Fibroblast of skin of left quadriceps (primary cell): ENCODE measurements at places on chromosomes 7 and 10.

DNA sequence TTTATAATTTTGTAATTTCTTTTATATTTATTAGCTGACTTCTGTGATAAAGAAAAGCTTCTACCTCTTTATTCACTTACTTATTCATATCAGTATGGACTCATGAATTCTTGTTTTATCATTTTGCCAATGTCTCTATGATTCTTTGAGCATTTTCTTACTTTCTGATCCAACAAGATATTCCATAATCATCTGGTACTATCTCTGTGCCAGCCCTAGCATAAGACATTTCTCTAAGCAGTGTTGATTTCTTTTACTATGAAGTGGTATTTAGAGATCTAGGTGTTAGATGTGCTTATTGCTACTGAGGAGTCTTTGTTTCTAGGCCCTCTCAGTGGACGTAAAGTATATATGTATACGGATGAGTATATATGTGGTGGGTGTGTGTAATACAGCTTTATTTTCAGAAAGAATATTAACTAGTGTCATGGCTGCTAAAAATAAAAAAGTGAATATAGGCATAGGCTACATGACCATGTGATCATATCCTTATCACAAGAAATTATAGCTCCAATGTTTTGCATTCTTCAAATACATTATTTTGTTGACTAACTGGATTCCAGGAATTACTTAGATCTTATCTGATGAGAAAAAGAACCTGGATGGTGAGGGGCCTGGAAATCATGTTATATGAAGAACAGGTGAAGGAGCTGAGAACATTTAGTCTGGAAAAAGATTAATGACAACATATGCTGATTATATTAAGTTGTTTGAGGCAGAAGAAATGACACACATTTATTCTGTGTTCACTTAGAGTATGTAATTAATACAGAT lies 13.1 kb downstream of the PHTF2 start:
- DNase-seq = no peak

DNA sequence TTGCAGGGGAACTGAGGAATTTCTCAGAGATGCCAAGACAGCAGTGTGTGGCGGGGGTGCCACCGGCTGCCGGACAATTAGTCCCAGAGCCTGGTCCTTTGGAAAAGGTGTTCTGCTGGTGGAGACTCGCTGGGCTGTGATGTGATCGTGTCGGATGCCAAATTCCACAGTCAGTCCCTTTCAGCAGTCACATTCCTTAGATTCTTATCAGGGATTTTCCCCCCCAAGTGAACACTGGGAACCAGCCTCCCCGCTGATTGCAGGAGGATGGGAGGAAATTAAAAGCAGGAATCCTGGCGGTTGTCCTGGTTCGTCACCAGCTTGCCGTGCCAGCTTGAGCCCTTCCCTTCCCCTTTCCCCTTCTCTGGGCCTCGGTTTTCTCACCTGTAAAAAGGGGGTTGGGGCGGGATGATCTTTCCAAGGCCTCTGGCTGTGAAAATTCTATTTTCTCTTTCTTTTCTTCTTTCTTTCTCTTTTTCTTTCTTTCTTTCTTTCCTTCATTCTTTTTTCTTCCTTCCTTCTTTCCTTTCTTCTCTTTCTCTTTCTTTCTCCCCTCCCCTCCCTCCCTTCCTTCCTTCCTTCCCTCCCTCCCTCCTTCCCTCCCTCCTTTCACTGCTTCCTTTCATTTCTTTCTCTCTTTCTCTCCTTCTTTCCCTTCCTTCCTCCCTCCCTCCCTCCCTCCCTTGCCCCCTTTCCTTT lies 39.6 kb downstream of the COL26A1 start:
- peak; percentile 70 for DNase-seq

DNA sequence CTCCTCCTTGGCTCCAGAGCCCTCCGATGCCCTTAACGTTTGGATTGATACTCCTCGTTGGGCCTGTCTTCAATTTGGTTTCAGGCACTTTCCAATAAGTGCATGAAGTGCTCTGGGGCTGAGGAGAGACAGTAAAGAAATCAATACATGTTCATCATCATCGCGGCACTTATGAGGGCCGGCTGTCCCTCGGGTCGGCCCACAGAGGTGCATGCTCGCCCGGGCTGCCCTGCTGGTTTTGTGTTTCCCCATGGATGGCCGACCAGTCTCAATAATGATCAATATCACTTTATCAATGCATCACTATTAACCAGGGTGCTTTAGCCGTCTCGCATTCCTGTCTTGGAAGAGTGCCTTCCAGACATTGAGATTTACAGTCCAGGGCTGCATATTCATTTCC lies 154.2 kb downstream of the EBF3 start:
- no peak for DNase-seq

- peak; percentile 30 for DNase-seq
Observed at GRCh38 chr7:77657427-77658224, 38.6 kb upstream of the RSBN1L start.

DNA sequence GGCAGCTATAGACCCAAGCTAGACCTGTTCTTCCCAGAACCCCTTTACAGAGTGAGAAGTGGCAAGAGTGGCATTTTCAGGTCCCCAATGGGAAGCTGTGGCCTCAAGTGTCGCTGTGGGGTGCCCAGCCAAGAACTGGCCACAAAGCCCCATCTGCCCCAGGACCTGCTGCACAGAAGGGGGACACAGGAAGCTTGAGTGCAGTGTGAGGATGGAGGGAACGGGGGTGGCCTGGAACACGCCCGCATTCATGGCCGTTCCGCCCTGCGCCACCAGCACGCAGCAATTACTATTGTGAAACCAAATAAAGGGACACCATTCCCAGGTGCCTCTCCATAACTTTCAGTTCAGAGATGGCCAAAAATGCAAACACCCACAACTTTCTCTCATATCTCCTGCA lies 237.6 kb upstream of the TCERG1L start:
- DNase-seq = no peak

DNA sequence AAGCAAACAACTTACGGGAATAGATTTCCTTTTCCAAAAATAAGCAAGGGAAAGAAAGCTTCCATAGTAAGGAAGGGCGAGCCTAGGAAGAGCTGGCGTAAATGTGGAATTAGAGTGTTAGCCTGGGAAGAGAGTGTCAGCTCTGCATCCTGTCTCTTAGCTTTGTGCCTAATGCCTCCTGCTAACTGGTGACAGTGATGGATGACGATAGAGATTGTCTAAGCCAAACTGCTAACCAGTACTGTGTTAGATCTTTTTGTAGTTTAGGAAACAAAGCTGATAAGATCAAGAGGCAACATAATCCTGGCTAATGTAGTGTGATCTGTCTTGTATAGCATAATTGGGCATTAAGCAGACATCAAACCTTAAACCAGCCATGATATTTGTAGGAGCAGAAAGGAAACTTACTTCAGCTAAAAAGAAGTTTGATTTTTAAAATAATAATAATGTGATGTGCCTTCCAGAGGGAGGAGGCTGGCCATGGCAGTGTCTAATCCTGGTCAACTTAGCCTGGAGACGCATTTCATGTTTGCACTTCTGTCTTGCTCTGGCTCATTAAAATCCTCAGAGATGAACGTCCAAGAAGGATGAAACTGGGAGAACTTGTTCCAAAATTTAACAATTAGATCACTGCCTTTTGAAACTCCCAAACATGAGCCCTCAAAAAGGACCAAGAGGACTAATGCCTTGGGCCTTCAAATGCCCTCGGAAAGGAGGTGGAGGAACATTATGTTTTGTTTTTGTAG lies 85.1 kb downstream of the FAM204A start:
- DNase-seq = no peak

DNA sequence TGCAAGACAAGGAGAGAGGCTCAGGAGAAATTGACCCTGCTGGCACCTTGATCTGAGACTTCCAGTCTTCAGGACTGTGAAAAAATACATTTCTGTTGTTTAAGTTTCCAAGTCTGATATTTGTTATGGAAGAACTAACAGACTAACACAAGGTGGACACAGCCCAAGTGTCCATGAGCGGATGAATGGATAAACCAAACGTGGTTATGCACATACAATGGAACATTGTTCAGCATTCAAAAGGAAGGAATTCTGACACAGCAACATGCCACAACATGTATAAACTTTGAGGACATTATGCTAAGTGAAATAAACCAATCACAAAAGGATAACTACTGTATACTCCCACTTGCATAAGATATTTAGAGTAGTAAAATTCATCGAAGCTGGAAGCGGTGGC lies 76.5 kb downstream of the FAM13C start:
- no peak for DNase-seq

- no peak for DNase-seq
Observed at GRCh38 chr10:78450239-78450638, 416.6 kb downstream of the RPS24 start.

DNA sequence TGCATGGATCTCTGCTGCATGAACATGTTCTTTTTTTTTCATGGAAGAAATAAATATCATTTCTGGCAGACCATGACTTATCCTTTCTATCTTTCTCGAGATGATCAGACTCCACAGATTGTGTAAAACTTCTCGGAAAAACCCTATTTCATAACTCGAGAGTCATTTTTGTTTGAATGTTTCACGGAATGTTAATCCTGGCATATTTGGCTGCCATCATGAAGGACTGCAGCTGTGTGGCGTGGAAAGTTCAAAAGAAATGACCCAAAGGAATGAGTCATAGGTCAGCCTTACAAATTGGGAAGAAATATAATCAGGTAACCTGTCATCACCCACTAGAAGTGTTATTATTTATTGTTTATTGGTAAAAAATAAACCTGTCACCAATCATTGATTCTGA lies 566.8 kb downstream of the SDK1 start:
- no peak for DNase-seq

DNA sequence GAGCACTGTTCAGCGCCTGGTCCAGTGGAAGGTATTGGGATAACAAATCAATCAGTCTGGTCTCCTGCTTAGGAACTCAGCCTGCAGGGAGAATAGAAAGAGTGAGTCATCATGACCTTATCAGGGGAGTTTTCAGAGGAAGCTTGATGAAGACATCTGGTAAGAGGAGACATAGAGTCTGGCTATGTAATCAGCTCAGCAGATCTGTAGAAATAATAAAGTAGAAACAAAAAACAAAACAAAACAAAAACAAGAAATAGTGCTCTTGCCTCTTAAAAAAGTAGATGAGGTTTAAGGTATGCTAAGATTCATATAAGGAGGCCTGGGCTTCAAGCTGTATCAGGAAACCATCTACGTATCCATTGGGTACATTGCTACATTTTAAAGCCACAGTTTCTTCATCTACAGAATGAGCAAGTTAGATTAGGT lies 14.4 kb downstream of the TAS2R41 start:
- DNase-seq = no peak

GRCh38 chr10:120987359-120987758 lies 136.2 kb downstream of the WDR11 start:
- DNase-seq = no peak

DNA sequence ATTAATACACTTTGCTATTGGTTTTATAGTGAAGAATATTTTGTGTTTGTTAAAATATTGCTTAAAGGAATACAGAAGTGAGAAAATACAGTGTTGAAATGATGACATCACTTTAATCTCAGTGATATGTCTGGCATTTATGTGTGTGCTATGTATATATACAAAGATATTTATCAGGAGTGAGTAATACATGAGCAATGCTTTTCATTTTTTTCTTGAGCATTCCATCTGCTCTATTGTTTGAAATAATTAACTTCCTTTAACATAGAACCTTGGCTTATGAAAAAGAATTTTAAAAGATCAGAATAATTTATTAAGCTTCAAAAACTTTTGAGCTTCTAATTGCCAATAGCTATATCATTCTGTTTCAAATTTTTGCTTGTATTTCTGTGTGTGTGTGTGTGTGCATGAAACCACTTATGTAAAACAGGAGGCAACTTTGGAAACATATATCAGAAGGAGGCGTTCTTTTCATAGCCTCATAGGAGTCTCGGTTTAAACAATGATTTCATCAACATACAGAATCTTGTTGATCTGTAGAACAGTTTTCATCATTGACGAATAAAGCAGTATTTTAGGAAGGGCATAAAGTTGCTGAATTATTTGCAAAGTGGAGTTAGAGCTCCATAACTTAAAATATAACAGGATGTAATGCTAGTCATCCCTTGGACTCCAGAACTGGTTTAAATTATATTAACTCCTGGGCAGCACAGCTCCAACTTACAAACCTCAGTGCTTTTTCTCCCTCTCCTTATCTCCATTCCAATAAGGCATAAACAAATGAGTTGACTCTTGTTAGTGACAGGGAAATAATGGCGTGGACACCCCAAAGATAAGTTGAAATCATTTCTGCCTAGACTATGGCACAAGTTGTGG lies 228.4 kb upstream of the DGKB start:
- DNase-seq = peak; percentile 57

GRCh38 chr7:135717693-135718092 lies 10.3 kb downstream of the SLC13A4 start:
- no peak for DNase-seq

GRCh38 chr10:7571981-7572380 lies 94.8 kb downstream of the ITIH5 start:
- DNase-seq = no peak

DNA sequence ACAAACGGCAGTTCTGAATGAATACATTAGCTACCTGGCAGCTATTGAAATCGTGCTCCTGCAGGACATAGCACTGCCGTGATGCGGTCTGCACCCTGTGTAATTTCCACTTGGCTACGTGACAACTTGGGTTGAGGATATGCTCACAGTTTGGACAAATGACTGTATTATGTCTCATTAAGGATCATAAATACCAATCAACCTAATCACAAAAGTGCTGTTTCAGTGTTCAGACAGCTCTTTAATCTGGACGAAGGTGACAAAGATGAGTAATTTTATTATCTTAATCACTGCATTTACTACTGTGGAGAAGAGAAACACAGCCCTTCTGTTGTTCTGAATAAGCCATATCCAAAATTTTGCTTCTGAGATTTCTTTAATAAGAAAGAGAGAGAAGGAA lies 210.8 kb upstream of the PFKP start:
- DNase-seq = no peak

- peak; percentile 81 for DNase-seq
Observed at GRCh38 chr7:108094933-108095710, 35.0 kb downstream of the LAMB4 start.

DNA sequence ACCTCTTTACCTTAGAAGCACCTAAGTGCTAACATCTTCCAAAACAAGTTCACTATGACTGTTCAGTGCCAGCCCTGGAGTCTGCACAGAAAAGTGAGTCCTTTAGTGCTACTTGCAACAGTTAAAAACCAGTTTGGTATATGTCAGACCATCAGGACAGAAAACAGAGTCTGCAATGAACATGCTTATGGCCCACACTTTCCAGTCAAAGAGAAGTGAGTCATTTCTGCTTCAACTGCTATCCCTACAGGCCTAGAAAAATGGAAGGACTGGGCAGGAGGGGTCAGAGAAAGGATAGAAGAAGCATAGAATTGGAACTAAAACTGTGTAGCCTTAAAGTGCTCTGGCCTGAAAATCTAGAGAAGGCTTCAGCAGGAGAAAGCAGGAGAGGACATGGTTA lies 108.0 kb downstream of the PDE1C start:
- no peak for DNase-seq

DNA sequence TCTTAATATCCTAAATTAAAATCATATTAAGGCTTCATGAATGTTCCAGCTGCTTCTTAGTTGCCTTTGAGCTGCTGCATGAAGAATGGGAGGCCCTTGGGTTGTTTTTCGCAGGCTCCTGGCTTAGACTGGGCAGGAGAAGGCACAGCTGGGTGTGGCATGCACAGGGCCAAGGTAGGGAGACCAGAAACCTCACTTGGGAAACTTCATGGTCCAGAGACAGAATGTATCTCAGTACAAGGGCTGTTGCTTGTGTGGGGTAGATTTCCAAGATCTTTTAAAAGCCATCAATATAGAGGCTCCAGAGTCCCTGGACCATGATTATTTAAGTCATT lies 49.9 kb downstream of the BUB3 start:
- DNase-seq = no peak
